ENCODE measurements at places on chromosomes 5 and 9. TPM values are rescaled to one million over a fixed set of nuclear protein-coding genes. Genes with fewer than 3 reads are reported as not detected.

GRIA1 gene
- not detected for total RNA-seq

FOXI1 gene
- not detected for total RNA-seq

GRCh38 chr9:116646661-116647514, 40.2 kb upstream of the TRIM32 start:
- peak; percentile 24 for DNase-seq

DNA sequence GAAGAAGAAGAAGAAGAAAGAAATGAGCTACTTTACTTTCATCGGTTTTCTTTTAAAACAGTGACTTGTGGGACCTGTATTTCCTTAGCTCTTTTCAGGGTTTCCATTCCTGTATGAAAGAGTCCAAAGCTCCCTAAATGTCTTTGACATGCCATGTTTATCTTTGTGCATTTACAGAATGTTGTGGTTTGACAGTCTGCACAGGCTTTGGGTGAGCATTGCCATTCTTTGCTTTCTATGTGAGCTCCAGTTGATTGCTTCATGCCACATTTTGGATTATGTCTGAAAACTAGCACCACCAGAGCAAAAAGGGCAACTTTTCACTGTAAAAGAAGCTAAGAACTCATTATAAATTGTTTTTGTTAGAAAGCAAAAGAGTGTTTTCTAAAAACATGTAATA, 733.4 kb downstream of the TLE4 start:
- DNase-seq, result peak; percentile 18

DNA sequence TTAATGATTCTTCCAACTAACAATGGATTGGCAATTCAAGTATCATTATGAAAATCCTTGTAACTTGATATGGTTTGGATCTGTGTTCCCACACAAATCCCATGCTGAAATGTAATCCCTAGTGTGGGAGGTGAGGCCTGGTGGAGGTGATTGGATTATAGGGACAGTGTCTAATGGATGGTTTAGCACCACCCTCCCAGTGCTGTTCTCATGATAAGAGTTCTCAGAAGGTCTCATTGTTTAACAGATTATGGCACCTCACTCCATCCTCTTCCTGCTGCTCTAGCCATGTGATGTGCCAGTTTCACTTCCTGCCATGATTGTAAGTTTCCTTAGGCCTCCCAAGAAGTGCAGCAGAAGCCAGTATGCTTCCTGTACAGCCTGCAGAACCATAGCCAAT, 1116.2 kb upstream of the EDIL3 start:
- peak; percentile 3 for DNase-seq

GRCh38 chr9:132679946-132680625, 9.8 kb downstream of the GTF3C4 start:
- DNase-seq, result no peak

- no peak for DNase-seq
Measured at GRCh38 chr5:74288448-74289108, 351.9 kb downstream of the ENC1 start.

Measured in SJCRH30 (cell line).